HS-27A (cell line): ENCODE measurements at places on chromosomes 11 and 22.

DNA sequence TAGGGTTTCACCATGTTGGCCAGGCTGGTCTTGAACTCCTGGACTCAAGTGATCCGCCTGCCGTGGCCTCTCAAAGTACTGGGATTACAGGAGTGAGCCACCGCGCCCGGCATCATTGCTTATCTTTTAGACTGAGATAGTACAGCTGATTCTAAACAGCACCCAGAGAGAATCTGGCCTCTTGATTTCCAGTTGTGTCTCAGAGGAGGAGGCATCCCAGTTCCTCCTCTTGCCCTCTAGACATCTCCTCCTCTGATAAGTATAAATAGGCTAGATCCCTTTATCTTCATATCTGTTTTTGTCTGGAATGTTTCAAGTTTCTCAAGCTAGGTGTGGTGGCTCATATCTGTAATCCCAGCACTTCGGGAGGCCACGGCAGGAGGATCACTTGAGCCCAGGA is 7.0 kb downstream of the MARK2 start:
- DNase-seq: no peak

- DNase-seq: no peak
Measured at GRCh38 chr22:23565915-23566704, 14.0 kb downstream of the IGLL1 start.

DNA sequence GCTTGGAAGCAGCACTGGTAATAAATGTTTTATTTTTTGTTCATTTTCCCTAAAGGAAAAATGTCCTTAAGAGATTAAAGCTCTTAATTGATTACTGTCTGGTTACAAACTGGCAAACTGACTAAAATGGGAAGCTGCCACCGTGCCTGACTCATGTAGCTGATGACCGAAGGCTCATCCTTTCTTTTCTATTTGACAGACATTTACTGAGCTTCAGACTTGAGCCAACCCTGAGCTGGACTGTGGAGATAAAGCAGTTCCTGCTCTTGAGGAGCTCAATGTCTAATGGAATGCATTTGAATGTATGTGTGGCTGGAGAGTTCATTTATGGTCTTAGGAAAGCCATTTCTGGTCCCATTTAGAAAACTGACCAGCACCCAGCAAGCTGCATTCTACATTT is 91.3 kb downstream of the RNF169 start:
- DNase-seq: no peak

- DNase-seq: no peak
Measured at GRCh38 chr11:72512956-72513355, 78.6 kb upstream of the CLPB start.

GRCh38 chr11:62141111-62142042 is 17.6 kb downstream of the INCENP start:
- no peak for DNase-seq

- DNase-seq: no peak
Measured at GRCh38 chr11:3796801-3797328, 489 bp downstream of the NUP98 start.
